ENCODE measurements at places on chromosomes 13 and 19.

- DNase-seq, result no peak
These were observed 188.9 kb downstream of the KCTD12 start for GRCh38 chr13:76697288-76697687.

DNA sequence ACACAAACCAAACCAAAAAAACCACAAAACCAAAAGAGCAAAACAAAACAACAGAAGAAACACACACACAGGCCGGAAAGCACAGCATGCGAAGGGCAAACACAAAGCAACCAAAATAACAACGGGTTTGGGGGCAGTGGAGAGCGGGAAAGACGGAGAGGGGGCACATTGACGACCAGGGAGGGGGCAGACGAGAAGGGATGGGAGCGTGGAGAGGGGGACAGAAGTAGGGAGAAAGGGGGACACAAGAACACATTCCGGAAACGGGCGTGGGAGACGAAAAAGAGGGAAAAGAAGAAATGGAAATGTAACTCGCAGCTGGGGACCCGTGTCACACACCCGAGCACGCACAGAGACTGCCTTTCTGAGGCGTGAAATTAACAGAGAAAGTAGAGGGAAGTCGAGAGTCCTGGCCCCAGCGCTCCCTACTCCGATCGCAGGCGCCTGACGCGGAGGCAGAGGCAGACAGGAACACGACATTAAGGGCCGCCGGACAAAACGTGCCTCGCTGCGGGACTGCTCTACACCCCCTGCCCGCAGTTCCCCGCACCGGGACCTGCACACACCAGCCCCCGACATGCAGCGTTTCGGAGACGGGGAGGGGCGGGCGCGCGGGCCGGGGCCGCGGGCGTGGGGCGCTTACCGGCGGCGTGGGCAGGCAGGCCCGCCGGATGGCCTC, 652 bp downstream of the POU4F1 start:
- DNase-seq, result no peak

GRCh38 chr13:71621174-71622124, 245.6 kb downstream of the DACH1 start:
- peak; percentile 87 for DNase-seq

GRCh38 chr19:55670280-55671053, 4.6 kb upstream of the EPN1 start:
- DNase-seq, result no peak

GRCh38 chr13:91693466-91693865, 295.0 kb downstream of the GPC5 start:
- DNase-seq, result no peak

DNA sequence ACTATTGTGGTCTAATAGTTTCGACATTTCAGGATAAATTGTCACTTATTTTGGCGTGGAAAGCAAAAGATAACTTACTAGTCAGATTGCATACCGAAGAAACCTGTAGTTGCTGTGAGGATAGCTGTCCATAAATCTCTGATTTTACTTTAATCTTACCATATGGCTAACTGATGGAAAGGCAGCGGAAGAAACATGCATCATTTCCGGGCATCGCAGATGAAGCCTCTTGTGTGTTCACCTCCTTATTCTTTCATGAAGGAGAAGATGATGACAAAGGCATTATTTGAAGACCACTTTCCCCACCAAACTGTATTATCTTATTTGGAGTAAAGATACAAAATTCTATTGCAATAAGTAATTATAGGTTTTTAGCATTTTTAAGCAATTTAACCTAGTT, 763.6 kb upstream of the SLITRK6 start:
- DNase-seq, result no peak

DNA sequence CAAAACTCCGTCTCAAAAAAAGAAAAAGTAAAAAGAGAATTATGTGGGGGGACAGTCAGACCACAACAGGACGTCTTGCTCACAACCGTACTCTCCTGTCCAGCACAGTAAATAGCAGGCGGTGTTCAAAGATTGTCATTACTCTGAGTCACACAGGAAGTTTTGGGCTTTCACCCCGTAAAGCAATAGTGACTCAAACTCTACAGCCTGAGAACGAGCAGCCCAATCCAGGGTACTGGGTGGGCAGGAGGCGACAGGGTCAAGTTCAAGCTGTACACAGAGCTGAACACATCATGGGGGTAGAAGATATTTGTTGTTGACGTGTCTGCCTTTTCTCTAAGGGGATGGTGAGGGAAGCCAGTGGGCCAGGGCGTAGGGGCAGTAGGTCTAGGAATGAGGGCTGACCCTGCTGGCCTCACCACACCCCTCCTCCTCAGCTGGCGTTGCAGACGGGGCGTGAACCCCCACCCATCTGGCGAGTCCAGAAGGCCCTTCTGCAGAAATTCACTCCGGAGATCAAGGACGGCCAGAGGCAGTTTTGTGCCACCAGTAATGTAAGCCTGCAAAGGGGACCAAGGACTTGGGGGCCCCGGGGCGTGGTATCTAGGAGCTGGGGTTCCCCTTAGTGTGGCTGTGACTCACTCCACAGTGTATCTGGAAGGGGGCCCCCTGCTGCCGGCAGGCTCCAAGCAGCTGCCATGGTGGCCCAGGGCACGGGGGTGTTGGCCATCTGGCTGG, 23.3 kb downstream of the PRR12 start:
- DNase-seq, result no peak

DNA sequence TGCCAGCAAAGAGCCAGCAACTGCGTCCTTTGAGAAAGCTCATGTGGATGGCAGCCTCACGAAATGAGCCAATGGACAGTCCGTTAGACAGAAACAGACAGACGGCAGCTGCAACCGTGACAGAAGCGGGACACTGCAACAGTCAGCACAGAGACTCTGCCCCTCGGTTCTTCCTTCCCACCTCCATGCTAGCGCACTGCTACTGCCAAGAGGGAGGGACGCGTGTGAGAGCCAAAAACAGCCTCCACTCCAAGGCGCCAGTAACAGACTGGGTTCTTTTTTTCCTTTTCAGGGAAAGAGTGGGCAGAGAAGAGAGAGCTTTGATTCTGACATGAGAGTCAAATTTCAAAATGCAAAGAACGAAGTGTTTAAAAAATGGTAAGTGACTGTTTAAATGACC, 77.5 kb downstream of the SERP2 start:
- no peak for DNase-seq

GRCh38 chr13:93338906-93339305, 112.3 kb downstream of the GPC6 start:
- no peak for DNase-seq

GRCh38 chr19:2110822-2111221, 14.1 kb downstream of the IZUMO4 start:
- no peak for DNase-seq

- DNase-seq, result no peak
These were observed 16.3 kb upstream of the PARP4 start for GRCh38 chr13:24528816-24529398.

- DNase-seq, result no peak
These were observed 2.1 kb downstream of the DAPK3 start for GRCh38 chr19:3968556-3969434.

GRCh38 chr13:106619688-106620555, 52.0 kb upstream of the ARGLU1 start:
- peak; percentile 51 for DNase-seq

DNA sequence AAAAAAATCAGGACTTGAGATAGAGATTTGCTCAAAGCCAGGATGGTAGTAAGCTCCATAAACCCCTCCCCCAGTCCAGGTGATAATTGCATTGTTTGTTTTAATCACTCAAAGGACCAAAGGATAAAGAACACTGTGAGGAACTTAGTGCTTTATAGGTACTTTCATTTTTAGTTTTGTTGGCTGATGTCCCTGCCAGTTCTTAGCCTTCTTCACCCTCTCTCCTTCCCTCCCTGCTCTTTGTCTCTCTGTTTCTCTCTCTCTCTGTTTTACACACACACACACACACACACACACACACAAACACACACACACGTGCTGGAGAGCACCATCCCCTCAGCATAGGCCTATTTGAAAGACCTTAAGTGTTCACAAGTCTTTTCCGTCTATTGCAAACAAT, 5.2 kb downstream of the FRY start:
- no peak for DNase-seq

- DNase-seq, result peak; percentile 86
These were observed 290.9 kb upstream of the MAB21L1 start for GRCh38 chr13:35767256-35767976.

DNA sequence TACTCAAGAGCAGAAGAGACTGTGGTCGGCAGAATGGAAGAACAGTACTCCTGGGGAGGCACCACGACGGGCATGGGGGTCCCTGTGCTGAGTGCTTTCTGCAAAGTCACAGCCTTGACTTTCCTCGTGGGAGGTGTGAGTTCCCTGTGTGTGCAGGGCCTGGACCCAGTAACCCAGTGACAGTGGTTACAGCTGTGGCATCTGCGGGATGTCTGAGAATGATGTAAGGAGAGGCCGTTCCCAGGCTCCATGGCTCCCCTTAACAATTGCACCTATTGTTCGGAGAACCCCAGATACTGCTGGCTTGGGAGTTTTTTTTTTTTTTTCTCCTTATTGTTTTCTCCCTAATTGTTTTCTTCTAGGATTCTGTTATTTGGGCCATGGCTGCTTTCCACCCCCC, 5.1 kb upstream of the NANOS2 start:
- DNase-seq, result no peak

- DNase-seq, result no peak
These were observed 4.8 kb upstream of the UCHL3 start for GRCh38 chr13:75544681-75545330.

GRCh38 chr13:72368031-72368430, 359.4 kb downstream of the MZT1 start:
- DNase-seq, result no peak

DNA sequence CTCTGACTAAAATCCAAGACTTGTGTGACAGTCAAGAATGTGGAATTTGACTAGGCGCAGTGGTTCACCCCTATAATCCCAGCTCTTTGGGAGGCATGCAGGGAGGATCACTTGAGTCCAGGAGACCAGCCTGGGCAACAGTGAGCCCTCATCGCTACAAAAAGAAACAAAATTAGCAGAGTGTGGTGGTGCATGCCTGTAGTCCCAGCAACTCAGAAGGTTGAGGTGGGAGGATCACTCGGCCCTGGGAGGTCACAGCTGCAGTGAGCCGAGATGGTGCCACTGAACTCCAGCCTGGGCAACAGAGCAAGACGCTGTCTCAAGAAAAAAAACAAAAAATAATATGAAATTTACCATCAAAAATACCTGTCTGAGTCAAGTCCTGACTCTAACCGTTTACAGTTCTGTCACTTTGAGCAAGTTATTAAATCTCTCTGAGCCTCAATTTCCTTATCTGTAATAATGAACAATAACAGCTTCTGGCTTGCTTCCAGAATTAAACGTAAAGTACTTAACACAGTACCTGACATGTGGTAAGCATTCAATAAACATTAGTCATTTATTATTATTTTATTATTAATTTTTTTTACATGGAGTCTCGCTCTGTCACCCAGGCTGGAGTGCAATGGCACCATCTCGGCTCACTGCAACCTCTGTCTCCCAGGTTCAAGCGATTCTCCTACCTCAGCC, 204.6 kb upstream of the TSC22D1 start:
- DNase-seq, result no peak

- DNase-seq, result no peak
These were observed 7.8 kb downstream of the POU2F2 start for GRCh38 chr19:42124386-42124901.

DNA sequence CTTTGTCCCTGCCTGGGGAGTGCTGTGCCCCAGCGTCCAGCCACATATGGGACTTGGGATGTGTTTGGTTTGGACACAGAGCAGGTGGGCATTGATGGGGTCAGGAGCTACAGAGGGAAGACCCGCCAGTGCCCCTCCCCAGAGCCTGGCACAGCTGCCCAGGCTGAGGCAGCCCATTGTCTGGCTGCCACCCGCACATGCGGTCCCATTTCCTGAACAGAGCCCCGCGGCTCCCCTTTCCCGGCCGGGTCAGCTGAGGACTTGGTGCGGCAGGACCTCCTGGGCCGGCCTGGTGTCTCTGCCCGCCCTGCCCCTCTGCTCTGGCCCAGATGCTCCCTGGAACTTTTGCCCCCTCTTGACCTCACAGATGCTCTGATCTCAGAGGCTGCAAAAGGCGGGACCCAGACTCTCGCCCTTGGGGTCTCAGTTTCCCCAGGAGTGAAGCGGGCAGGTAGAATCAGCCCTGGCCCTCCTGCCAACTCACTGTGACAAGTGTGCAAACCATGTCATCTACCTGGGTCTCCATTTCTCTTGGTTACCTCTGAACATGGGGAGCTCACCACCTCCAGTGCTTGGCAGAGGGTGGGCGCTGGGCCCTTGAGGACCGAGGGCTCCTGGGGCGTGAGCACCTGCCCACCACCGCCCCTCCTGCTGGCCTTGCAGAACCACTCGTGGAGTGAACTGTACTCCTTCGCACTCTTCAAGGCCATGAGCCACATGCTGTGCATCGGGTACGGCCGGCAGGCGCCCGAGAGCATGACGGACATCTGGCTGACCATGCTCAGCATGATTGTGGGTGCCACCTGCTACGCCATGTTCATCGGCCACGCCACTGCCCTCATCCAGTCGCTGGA, 17.8 kb downstream of the HCN2 start:
- DNase-seq, result no peak

GRCh38 chr19:6697291-6697690, 23.2 kb downstream of the C3 start:
- DNase-seq, result no peak

- DNase-seq, result no peak
These were observed 187.5 kb downstream of the GPC6 start for GRCh38 chr13:93413972-93414717.

DNA sequence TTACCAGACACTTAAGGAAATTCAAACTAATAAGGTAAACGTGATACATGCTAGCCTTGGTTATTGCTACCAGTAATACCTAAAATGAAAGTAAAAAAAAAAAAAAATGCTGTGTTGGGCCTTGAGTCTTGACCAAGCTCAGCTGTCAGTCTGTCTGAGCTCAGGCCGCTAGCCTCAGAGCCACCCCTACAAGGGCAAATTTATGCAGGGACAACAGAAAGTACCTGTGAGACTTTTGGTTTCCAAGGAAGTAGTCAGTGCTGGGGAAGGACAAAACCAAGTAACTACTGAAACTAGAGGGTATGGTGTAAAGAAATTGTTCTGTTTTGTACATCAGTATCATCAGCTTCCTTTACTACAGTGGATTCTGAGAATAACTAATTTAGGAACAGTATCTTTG, 134.3 kb upstream of the SLITRK5 start:
- no peak for DNase-seq

DNA sequence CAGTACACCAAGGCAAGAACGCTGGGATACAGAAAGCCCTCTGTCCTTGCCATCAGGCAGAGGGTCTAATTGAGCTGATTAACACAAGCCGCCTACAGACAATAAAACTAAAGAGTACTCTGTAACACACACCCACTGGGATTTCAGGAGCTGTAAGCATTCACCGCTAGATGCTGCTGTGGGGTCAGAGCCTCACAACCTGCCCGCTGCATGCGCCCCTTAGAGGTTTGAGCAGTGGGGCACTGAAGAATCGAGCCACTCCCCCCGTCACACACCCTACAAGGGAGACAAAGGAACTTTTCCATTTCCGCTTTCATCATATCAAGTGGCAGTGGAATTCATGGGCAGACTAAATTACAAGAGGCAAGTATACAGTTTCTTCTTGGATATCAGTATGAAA, 1080.6 kb downstream of the PCDH17 start:
- no peak for DNase-seq

- peak; percentile 26 for DNase-seq
These were observed 733 bp upstream of the ENOX1 start for GRCh38 chr13:43787518-43787891.

Data from NCI-H524 (cell line).